ENCODE measurements at places on chromosomes 13 and 19.

- DNase-seq = no peak
Observed at GRCh38 chr19:28864024-28864503, 348.9 kb downstream of the UQCRFS1 start.

GRCh38 chr19:2675892-2676291 is 26.6 kb downstream of the GNG7 start:
- no peak for DNase-seq

GRCh38 chr13:28000567-28000966 is 12.1 kb upstream of the URAD start:
- no peak for DNase-seq

- peak; percentile 80 for DNase-seq
Observed at GRCh38 chr13:41588899-41589298, 131.5 kb downstream of the RGCC start.

DNA sequence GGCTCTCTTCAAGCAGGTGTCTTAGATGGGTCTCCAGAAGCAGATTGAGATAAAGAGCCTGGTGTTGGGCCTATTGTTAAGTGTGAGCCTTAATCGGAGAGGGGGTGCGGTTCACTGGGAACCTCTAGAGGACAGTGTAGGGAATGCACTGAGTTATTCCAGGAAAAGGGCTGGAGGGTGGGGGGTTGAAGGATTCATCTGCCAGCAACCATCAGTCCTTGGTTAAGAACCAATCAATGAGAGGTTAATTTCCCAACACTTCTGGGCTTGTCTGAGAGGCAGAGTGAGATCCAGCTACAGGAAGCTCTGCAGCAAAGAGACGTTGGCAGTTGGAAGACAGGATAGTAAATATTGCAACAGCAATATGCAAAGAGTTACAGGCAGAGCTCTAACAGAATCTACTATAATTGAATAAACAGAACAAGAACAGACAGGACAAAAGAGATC is 28.7 kb downstream of the CYP4F2 start:
- DNase-seq = no peak

GRCh38 chr13:25281935-25282332 is 5.4 kb downstream of the MTMR6 start:
- no peak for DNase-seq

GRCh38 chr19:49473868-49474541 is at the start of gene FLT3LG:
TSS of gene FLT3LG (plus strand) at chr19:49474215. CDS start at chr19:49474640, 425 bp downstream.
- peak; percentile 34 for DNase-seq

DNA sequence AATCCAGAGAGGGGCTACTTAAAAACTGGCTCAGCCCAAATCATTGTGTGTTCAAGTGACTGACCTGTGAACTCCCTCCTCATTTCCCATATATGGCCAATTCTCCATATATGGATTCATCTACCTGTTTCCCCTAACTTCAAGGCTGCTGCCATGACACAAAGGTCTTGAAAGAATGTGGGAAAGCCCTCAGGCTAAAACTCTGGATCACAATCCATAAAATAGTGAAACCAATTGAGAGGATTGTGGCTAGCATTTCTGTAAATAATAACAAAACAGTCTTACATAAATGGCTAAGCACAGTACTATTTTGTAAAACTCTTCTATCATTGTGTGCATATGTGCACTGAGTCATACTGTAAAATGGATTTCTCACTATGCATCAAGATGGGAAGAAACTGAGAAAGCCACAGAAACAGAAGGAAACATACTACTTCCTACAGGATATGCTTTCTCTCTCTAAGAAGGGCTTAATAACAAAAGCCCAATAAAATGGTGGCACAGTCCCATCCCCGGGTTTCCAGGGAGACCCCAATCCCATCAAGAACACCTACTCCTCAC is 80.5 kb downstream of the FOXO1 start:
- DNase-seq = no peak

GRCh38 chr13:27965343-27965739 is 3.8 kb downstream of the CDX2 start:
- DNase-seq = no peak

All from AG09309 (cell line).